ENCODE measurements at places on chromosomes 12 and 14.

- DNase-seq: peak; percentile 70
Observed at GRCh38 chr12:110079477-110080400, 31.4 kb upstream of the C12orf76 start.

GRCh38 chr12:56572288-56572687, 50.7 kb downstream of the RBMS2 start:
- no peak for DNase-seq

DNA sequence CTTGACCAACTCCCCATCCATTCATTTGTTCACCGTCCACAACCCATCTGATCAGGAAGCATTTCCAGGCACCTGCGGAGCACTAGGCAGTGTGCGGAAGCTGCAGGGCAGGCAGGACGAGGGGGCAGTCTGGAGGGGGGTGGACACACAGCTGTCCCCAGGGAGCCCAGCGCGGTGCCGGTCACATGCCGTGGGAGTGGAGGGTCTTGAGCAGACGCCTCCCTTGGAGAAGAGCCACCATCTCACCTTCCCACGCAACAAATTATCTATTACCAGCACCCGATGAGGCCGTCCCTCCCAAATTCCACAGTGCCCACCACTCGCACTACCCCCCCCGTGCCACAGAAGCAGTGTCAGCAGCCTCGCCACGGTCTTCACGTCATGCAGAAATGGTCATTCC, 10.8 kb downstream of the DLK1 start:
- DNase-seq: no peak

- no peak for DNase-seq
Observed at GRCh38 chr12:24398605-24399004, 449.1 kb upstream of the SOX5 start.

GRCh38 chr14:103871596-103872480, 24.5 kb upstream of the PPP1R13B start:
- DNase-seq: peak; percentile 73

GRCh38 chr12:5989621-5990020, 44.6 kb upstream of the ANO2 start:
- DNase-seq: no peak

GRCh38 chr12:966724-967123, 17.2 kb upstream of the RAD52 start:
- no peak for DNase-seq

- no peak for DNase-seq
Observed at GRCh38 chr14:41875116-41875515, 268.4 kb downstream of the LRFN5 start.

DNA sequence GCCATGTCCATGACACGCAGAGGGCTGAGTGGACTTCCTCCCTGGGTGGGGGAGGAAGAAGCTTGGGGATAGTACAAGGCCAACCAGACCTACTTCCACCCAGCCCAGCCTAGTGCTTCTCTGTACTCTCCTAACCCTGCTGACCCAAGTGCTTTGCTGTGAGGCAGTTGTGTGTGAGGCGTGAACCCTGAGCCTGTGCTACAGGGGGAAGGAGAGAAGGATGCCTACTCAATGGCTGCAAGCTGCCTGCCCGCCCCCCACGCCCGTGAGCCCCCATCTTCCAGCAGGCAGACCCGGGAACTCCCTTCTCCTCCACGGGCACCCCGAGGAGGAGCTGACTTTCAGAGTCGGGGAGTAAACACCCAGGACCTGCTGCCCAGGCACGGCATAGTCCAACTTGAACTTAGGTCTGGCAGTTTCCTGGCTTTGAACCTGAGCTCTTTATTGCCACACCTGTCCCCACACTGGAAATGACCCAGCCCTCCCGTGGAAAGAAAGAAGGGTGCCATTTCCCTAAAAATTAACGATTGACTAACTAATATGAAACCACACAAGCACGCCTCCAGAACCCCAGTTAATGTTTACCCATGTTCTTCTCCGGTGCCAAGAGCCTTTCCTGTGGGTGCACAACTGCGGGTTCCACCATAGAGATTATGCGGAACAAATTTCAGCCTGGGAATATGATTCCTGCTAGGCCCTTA, 10.8 kb downstream of the ALDH2 start:
- no peak for DNase-seq

- no peak for DNase-seq
Observed at GRCh38 chr14:37819155-37820015, 224.0 kb downstream of the TTC6 start.

- peak; percentile 82 for DNase-seq
Observed at GRCh38 chr14:95561001-95561412, 26.2 kb downstream of the GLRX5 start.

DNA sequence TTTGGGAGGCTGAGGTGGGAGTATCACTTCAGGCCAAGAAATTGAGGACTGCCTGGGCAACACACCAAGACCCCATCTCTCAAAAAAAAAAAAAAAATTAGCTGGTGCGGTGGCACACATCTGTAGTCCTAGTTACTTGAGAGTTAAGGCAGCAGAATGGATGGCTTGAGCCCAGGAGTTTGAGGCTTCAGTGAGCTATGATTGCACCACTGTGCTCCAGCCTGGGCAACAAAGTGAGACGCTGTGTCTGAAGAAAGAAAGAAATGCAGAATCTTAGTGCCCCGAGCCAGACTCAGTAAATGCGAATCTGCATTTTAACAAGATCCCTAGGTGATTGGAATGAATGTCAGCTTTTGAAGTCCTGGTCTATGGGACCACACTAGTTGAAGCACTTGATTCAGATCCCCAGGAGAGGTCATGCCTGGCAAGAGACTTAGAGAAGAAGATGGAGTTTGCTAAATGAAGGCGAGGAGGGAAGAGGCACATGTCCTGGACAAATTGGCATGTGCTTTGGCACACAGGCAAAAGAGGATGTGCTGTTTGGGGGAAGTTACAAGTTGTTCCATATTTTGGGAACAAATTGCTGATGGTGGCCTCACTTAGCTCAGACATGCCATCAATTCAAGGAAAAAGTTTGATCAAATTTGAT, 56.6 kb downstream of the DRAM1 start:
- no peak for DNase-seq

DNA sequence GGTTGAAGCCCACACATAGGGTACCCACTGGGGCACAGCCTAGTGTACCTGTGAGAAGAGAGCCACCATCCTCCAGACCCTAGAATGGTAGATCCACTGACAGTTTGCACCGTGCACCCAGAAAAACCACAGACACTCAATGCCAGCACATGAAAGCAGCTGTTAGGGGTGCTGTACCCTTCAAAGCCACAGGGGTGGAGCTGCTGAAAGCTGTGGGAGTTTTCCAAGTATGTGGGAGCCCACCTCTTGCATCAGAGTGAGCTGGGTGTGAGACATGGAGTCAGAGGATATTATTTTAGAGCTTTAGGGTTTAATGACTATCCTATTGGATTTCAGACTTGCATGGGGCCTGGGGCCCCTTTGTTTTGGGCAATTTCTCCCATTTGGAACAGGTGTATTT, 30.5 kb downstream of the TSPAN19 start:
- no peak for DNase-seq

- no peak for DNase-seq
Observed at GRCh38 chr14:55136885-55137786, 8.1 kb downstream of the LGALS3 start.

DNA sequence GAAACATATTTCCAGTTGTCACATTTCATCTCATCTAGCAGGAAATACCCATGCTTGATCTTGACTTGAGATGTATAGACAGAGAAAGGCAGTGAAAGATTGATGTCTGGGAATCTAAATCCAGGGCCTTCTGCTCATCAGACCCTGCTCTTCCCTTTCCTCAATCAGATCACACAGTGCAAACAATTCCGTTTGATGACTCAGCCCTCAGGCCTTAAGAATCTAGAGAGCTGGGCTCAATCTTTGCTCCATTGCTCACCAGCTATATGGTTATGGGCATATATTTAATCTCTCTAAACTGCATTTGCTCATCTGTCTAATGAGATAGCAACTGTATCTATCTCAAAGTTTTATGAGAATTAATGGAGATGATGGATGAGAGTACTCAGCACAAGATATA, 201.8 kb upstream of the CCDC196 start:
- no peak for DNase-seq

DNA sequence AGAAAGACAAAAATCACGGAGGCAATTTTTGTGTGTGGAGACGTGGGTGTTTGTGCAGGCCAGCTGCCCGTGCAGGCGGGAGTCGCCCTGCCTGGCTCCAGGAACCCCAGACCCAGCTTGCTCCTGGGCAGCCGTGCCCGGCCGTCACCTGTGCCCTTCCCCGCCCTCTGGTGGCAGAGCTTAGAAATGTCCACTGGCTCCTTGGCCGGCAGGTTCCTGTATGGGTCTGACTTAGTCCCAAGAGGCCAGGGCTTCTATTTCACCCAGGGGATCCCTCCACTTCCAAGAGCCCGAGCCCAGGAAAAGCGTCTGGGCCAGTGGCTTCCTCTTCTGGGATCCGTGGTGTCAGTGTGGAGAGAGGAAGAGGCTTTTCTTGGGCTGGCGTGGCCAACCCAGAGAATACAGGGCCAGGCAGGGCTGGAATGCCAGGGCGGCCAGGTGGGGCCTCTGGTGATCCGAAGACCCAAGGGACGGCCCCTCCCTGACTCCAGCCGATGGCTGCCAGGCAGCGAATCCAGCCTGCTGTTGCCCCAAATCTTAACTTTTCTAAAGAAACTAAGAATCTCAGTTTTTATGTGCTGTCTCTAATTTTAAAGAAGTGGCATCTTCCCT, 120.9 kb downstream of the TMEM132C start:
- DNase-seq: no peak

- DNase-seq: peak; percentile 9
Observed at GRCh38 chr14:105860615-105861580, 334.5 kb downstream of the TMEM121 start.

- no peak for DNase-seq
Observed at GRCh38 chr12:117202033-117202432, 11.8 kb upstream of the FBXO21 start.

DNA sequence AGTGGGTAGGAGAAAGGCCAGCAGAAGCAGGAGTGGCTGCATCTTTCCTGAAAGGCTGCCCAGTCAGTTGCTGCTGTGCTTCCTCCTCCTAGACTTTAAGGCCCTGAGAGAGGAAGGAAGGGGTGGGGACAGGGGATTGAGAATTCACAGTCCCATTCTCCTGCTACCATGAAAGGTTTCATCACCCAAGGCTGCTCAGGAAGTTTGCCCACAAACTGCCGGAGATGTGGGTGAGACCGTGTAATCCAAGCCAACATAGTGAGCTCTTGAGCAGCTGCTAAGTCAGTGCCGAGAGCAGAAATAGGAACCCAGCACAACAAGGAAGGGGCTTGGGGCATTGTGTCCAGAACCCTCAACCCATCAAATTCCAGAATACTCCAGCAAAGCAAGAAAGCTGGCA, at the start of gene CTSG:
Gene CTSG, minus strand, starts transcription at position 69 of the 400 bp plus-strand sequence. Its CDS starts 27 bp downstream, at position 42.
- DNase-seq: no peak

- no peak for DNase-seq
Observed at GRCh38 chr12:80374615-80375014, 69.4 kb upstream of the PTPRQ start.

GRCh38 chr12:57606399-57606798, 1.8 kb downstream of the DTX3 start:
- no peak for DNase-seq

GRCh38 chr12:107992870-107993451, 136.1 kb upstream of the WSCD2 start:
- DNase-seq: no peak
